ENCODE measurements at places on chromosomes 2 and 18. TPM values are rescaled to one million over a fixed set of nuclear protein-coding genes. Genes with fewer than 3 reads are reported as not detected.

The MGAT4A gene
- 4.6 TPM for total RNA-seq

The TMEM182 gene
- 0.94 TPM for total RNA-seq

The QPCT gene
- total RNA-seq, result 2.2 TPM

The ATP8B1 gene
- total RNA-seq, result 39.1 TPM

The TUBA3D gene
- total RNA-seq, result not detected

The EVX2 gene
- not detected for total RNA-seq

The SERPINB11 gene
- 0.12 TPM for total RNA-seq

The SERPINB10 gene
- total RNA-seq, result not detected

The LIMS2 gene
- 2.9 TPM for total RNA-seq

The C2orf81 gene
- total RNA-seq, result 0.98 TPM

The SAG gene
- total RNA-seq, result not detected

The TEKT4 gene
- not detected for total RNA-seq

The AGXT gene
- total RNA-seq, result not detected

The GREB1 gene
- total RNA-seq, result 2.1 TPM

The CMPK2 gene
- 0.35 TPM for total RNA-seq

The CLIP4 gene
- 41.3 TPM for total RNA-seq

The MTCL1 gene
- 68.1 TPM for total RNA-seq

The SPDYA gene
- total RNA-seq, result 0.53 TPM

The CTDP1 gene
- 21.9 TPM for total RNA-seq

The MROH2A gene
- 0.15 TPM for total RNA-seq

The TTC21B gene
- total RNA-seq, result 23.6 TPM

The RESP18 gene
- not detected for total RNA-seq

The IL1F10 gene
- total RNA-seq, result not detected

The RAPGEF4 gene
- 0.90 TPM for total RNA-seq

The ANKRD30B gene
- 0.23 TPM for total RNA-seq

The LRRTM4 gene
- not detected for total RNA-seq

The CABLES1 gene
- 11.7 TPM for total RNA-seq

The TMEM178A gene
- total RNA-seq, result 3.5 TPM

The VIT gene
- total RNA-seq, result 0.15 TPM

The LCT gene
- under 0.01 TPM for total RNA-seq

The CNTNAP5 gene
- total RNA-seq, result not detected

The DCDC2C gene
- not detected for total RNA-seq

The COBLL1 gene
- total RNA-seq, result 2.2 TPM

The CXCR4 gene
- 6.6 TPM for total RNA-seq

The RRM2 gene
- 6.3 TPM for total RNA-seq

The TFPI gene
- total RNA-seq, result 80.2 TPM

The TOGARAM2 gene
- not detected for total RNA-seq

The SLC14A1 gene
- 225 TPM for total RNA-seq

The SLC35F6 gene
- total RNA-seq, result 21.4 TPM
